Midbrain (tissue), 1 donor: ENCODE measurements at places on chromosomes 7 and 10.

DNA sequence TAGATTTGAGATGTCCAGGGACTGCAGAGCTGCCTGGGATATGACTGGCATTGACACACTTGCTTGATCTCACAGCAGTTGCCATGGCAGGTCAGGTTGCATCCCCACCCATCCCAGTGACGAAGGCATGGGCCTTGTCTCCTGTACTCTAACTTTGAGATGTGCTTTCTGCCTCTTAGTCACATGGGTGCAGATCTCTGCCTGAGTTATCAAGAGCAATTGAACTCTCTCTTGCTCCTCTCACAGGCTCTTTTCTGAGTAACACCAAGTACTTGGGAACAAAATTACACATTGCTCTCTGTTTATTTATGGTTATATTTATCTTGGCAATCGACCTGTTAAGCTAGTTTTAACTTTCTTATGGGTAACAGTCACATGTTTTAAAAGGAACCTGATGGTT is 237.3 kb downstream of the NSUN6 start:
- no peak for DNase-seq

GRCh38 chr10:73814896-73815718 is 3.7 kb upstream of the NDST2 start:
- no peak for DNase-seq

- DNase-seq = no peak
Observed at GRCh38 chr7:41319581-41319980, 383.3 kb downstream of the INHBA start.

DNA sequence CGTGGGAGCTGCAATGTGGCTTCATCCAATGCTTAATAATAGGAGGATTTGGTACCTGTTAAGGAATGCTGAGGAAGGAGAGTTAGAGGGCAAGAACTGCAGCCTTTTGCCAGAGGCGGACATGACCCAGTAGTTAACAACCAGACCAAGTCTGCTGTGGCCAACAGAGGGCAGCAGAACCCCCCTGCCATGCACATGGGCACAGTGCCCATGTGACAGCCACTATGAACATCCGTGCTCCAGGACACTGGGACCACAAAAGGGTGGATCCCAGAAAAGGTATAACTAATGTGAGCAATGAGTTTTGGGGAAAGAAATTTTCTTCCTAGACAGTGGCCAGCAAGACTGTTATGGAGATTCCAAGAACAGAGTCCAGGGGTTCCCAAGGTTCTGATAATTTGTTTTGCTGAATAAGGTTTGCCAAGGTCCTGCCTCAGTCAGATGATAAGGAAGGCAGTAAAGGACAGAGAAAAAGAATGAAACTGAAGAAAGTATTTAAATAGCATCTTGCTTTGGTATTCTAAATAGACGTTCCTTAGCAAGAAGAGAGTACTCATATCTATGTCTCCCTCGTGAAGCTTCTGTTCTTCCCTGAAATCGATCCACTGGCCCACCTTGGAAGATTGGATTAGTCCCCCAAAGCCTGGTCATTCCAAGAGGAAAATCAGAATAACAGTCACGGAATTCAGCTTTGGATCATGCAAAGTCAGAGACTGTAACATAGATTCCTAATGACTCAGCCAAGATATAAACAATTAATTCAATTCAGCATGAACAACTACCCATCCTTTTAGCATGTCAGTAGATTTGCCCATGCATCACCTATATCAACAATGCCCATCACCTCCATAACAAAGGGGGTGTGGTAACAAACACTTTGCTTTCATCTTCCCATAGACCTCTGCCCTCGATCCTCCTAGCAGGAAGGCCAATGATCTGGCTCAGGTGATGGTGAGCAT is 56.0 kb downstream of the LGI1 start:
- peak; percentile 44 for DNase-seq

DNA sequence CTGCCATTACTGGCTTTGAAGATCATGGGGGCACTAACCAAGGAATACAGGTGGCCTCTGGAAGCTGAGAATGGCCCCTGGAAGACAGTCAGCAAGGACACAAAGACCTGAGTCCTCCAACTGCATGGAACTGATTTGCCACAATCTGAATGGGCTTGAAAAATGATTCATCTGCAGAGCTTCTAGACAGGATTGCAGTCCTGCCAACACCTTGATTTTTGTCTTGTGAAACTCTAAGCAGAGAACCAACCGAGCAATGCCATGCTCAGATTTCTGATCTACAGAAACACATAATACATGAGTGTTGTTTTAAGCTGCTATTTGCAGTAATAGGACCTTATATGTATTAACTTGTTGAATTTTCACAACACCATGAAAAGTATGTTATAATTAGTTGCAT is 66.1 kb upstream of the SLC13A1 start:
- no peak for DNase-seq

DNA sequence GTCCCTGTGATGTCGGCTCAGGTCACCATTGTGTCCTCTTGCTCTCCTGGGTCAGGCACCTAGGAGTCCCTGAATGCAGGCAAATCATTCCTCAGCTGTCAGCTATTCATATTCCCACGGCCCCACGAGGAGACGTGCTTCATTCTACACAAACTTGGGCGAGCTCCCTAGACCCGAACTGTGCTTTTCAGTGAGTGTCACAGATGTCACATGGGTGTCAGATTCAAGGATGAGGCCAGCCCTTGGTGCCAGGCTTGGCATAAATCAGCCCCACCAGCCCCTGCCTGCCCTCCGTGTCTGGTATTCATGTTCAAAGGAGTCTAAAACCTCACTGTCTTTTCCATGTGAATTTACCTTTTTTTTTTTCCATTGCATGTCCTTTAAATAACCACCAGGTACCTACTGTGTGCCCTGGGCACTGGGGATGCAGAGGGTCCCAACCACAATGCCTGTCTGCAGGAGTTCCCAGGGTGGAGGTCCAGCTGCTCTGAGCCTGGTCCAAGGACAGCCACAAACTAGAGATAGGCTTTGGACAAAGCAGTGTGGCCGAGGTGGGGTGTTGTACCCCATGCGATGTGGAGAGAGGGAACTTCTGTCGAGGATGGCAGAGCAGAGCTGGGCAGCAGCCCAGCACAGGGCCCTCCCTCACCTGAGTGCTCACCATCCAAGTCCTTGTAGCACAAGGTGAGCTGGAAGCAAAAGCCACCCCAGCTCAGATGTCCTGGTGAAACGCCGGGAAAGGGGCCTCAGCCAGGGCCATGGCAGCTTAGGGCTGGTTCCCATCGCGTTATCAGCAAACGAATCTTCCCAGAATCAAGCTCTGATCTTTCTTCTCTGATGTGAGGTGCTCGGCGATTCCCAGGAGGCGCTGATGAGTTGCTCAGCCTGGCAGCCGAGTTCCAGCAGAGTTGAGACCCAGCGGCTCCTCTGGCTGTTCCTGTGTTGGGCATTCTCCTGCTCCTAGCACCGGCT is 611.9 kb downstream of the PTPRN2 start:
- DNase-seq = no peak

DNA sequence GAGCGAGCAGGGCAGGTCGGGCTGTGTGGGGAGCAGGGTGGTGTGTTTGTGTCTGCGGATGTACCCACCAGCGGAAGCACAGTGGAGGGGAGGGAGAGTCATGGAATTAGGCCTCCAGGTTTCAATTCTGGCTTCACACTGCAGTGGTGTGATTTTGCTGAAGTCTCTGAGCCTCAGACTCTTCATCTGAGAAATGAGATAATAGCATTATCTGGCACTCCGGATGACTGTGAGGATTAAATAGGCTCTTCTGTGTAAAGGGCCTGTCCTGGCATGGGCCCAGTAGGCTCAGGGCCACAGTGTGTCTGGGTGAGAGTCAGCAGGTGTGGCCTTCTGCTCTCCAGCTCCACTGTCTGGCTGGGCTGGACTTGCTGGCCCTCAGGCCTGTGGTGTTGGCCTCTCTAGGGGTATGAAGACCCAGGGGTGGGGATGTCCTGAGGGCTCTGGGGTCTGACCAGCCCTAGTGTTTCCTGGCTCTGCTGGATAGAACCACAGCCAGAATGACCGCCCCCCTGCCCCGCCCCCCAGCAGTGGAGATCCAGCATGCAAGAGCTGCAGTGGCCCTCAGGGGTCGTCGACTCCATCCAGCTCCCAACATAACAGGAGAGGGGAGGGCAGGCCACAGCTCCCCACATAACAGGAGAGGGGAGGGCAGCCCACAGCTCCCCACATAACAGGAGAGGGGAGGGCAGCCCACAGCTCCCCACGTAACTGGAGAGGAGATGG is 178.6 kb downstream of the RPS24 start:
- no peak for DNase-seq

DNA sequence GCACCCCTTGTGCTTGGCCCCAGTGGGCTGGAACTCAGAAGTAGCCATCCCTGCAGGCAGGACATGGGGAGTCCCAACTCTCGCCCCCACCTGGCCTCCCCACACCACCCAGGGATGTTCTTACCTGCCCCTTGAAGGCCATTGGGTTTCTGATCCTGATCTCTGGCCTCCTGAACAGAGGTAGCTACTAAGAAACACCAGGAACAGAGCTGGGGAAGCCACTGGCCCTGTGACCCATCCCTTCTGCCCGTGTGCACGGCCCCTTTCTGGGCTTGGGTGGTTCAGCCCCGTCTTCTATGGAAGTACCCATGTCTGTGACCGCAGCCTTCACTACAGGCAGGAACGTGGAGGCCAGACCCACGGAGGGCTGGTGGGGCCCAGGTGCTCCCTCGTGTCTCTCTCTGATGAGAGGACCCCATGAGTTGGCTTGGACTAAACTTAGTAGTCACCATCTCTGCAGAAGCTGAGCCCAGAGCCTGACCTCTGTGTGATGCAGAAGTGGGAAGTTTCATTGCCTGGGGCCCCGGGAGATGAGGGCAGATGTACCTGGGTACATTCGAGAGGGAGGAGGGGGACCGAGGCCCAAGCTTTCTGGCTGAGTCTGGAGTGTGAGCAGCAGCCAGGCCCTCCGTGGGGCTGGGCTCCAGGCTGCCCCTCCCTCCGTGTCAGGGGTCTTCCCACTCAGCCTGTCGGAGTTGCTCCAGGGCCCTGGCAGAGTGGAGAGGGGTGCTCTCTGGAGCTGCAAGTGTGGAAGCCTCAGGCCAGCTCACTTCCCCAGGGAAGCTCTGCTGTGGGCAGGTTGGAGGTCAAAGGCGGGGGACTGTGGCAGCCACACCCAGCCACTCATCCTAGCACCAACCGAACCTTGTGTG is 81.0 kb downstream of the MKI67 start:
- DNase-seq = no peak

GRCh38 chr10:4051011-4051640 is 266.1 kb upstream of the KLF6 start:
- DNase-seq = no peak

GRCh38 chr10:72906446-72906845 is 12.9 kb downstream of the OIT3 start:
- DNase-seq = no peak

GRCh38 chr7:99498546-99498944 is 1.5 kb downstream of the ZNF394 start:
- DNase-seq = no peak

DNA sequence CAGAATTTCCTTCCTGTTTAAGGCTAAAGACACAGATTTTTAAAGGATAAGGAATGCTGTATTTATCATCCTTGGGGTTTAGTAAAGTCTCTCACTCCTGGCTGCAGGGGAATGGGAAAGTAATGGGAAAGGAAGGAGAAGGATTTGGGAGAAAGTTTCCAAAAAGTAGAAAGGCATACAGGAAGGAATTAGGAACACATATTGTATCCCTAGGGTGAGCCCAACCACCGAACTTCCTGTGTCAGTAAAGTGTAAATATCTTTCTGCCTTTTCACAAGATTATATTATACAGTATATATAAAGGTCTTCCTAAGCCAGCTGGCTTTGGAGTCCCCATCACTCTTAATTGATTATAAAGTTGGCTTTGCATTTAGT is 12.0 kb upstream of the UBE2D1 start:
- DNase-seq = no peak

DNA sequence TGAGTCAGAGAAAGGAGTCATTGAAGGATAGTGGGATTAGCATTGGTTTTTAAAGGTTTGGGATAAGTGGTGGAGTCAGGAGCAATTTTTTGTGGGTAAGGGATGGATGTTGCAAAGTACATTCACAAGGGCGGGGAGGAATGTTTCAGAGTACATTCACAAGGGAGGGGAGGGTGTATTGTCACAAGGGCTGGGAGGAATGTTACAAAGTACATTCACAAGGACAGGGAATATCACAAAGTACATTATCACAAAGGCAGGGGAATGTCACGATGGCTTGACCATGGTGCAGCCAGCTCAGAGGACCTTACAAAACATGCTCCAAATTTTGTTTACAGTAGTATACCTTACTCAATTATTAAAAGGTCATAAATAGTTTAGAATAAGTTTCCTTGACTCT is 30.3 kb downstream of the C1GALT1 start:
- DNase-seq = no peak

DNA sequence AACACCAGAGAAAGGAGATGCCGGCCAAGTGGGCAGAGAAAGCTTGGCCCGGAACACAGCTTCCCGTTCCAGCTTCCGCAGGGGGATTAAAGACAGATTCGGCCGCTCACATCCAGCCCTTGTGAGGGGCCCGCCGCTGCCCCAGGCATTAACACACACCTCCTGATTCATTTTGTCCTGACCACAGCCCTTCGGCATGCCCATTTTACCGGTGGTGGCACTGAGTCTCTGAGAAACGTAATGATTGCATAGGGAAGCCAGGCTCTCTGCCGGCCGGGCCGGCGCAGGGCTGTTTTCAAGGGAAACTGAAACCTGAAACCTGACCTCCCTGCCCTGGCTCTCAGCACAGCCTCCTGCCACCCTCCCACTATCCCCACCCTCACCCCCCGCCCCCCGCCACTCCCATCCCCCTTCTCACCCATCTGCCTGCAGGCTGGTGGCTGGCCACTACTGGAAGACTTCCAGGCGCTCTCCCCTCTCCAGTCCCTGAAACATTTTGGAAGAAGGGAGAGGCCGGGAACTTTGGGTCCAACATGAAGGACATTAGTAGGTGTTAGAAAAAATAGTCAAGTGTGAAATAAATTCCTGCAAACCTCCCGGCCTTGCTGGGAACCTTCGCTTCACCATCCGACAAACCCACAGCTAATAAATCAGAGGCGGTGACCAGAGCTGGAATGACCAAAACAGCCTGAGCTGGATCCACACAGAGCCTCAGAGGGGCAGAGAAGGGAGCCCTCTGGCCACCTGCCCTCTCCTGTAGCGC is 83.5 kb upstream of the CUX1 start:
- peak; percentile 11 for DNase-seq

GRCh38 chr10:96618653-96619052 is 31.8 kb upstream of the TM9SF3 start:
- peak; percentile 74 for DNase-seq

DNA sequence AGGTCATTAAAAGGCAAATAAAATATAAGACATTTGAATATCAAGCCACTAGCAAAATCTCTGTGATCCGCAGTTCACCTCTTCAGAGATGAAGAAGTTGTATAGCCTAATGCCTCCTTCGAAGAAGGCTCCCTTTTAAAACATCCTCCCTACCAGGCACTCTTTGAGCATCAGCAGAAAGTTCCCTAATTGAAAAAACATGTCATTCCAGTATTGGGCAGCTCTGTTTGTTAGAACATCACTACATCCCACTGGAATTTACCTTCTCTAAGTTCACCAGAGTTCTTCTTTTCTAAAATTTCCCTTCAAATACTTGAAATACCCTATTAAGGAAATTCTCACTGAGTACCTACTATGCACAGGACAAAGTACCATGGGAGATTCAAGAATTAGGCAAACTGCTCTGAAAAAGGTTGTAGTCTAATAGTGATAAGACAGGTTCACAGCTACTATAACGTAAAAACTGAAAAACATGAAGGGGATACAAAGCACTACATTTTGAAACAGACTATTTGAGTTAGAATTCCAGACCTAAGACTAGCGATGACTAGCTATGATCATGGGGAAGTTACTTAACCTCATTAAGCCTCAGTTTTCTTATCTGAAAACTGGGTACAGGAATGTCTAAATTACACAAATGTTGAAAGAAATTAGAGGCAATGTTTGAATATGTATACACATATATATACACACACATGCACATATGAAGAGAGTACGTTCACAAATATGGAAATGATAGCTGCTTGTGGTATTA is 128.7 kb downstream of the ELAPOR2 start:
- no peak for DNase-seq

GRCh38 chr7:38006559-38006958 is 86.1 kb downstream of the EPDR1 start:
- DNase-seq = no peak
